ENCODE measurements at places on chromosomes 11 and 22.
A peak's percentile ranks its signal among the peaks of the same experiment; 100 is the strongest.

DNA sequence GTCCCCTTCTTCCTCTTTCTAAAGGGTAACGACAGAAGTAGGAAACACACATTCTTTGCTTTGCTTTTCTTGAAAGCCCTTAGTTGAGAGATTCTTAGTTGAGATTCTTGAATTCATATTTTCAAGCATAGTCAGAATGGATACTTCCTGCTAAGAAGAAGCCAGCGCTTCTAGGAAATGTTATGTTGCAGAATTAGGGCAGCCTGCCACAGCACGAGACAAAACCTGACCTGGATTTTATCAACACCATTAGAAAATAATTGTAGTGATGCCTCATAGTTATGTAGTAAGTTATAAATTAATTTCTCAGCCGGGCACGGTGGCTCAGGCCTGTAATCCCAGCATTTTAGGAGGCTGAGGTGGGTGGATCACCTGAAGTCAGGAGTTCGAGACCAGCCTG is 37.9 kb upstream of the NUP160 start:
- no peak for DNase-seq

DNA sequence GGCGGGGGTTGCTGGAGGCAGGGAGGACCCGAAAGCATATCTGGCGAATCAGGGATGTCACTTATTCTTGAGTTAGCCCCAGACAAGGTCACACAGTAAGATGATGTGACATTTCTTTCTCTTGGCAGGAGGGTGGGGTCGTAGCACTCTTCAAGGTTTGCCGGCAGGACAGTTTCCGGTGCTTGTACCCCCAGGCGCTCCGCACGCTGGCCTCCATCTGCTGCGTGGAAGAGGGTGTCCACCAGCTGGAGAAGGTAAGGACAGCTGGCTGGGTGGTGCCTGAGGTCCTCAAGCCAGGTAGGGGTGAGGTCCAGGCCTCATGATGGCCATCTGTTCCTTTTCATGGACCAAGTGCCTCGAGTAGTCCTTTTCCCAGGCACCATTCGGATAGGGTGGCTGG is 86.0 kb downstream of the INSC start:
- DNase-seq, result no peak

- no peak for DNase-seq
These were observed 77.8 kb downstream of the BBOX1 start for GRCh38 chr11:27118371-27118770.

- no peak for DNase-seq
These were observed 76.9 kb downstream of the MYO7A start for GRCh38 chr11:77204754-77205466.

DNA sequence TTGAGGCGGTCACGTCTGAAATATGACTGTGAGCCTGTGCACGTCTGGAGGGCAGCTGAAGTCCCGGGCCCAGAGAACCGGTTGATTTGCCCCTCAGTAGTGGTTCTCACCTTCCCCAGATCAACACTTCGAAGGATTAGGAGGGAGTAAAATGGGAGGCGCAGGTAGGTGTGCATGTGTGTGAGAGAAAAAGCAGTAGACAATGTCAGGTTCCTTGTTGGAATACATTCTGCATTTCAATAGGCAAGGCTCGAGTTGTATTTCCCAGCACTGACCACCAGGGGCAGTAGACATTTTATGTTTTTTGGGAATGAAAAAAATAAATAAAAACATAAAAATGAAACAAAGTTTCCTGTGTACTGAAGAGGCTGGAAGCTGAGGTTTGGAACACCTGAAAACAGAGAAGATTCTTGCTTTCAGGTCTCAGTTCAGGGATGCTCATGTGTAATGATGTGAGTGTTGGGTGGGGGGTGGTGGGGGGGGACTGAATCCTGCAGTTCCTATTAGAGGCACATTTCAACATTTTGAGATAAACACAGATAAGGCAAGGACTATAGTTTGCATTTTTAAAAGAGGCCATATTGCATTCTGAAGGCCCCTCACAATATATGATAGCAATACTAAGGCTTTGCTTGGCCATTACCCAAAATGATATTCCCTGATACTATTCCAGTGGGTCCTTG is 333.9 kb downstream of the CADM1 start:
- DNase-seq, result no peak

DNA sequence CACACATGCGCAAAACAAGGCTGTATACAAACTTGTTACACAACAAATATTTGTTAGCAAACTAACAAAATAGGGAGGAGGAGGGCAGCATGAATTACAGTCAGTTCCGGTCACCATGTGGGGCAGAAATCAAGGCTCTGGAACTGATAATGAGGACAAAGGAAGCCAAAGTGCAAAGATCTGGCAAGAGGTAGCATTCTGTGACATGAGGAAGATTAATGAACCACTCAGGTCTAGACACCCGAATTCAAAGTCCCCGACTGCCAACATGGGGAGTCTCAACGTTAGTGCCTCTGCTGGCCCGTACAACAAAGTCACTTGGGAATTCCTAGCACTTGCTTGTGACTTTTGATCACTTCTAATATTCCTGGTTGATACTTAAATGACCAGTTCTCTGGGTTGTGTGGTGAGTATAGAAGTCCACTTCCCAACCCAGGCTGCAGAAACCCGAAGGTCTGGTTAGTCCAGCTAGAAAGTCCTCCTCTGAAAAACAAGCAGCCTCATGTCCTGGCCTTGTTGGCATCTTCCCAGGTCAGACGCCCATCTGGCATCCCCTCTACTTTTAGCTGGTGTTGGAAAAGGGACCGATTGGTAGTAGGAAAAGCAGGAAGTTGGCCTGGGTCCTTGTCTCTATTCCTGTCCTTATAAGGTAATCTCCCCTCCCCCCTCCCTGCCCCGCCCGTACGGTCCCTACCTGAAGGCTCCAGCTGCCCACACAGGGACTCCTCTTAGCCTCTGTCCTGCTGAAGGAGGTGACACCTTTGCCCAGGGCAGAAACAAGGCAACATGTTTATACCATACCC is 1.6 kb downstream of the SUN2 start:
- peak; percentile 20 for DNase-seq

- DNase-seq, result no peak
These were observed 69.1 kb upstream of the PARVG start for GRCh38 chr22:44111562-44112155.

DNA sequence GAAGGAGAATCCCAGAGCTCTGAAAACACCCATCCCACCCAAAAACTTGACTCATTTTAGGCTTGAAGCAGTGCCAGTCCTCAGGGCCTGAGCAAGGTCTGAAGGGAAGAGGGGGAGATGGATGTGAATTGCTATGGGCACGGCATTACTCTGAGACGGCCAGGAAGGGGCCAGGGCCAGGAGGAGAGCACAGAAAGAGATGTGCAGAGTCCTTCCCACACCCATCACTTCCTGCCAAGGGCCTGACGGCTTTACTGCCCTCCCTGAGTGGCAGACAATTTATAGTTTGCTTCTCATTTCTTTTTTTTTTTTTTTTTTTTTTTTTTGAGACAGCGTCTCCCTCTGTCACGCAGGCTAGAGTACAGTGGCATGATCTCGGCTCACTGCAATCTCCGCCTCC is 22.5 kb downstream of the TAB1 start:
- DNase-seq, result no peak

DNA sequence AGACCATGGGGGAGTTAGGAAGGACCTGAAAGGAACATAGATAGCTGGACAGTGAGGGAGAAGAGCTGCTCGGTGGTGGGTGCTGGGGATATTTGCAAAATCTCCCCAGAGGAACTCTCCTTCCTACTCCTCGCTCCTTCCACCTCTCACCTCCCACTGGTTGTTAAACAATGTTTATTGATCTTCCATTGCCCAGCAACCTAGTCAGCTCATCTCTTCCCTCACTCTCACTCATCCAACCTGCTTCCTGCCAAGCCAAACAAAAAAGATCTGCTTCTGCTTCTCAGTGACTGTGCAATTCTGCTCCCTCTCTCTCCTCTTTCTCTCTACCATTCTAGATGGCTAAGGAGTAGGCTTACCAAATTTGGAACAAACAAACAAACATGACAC is 115.0 kb downstream of the SLC1A2 start:
- DNase-seq, result no peak

- DNase-seq, result no peak
These were observed 62.0 kb downstream of the TBC1D22A start for GRCh38 chr22:46824344-46824909.

DNA sequence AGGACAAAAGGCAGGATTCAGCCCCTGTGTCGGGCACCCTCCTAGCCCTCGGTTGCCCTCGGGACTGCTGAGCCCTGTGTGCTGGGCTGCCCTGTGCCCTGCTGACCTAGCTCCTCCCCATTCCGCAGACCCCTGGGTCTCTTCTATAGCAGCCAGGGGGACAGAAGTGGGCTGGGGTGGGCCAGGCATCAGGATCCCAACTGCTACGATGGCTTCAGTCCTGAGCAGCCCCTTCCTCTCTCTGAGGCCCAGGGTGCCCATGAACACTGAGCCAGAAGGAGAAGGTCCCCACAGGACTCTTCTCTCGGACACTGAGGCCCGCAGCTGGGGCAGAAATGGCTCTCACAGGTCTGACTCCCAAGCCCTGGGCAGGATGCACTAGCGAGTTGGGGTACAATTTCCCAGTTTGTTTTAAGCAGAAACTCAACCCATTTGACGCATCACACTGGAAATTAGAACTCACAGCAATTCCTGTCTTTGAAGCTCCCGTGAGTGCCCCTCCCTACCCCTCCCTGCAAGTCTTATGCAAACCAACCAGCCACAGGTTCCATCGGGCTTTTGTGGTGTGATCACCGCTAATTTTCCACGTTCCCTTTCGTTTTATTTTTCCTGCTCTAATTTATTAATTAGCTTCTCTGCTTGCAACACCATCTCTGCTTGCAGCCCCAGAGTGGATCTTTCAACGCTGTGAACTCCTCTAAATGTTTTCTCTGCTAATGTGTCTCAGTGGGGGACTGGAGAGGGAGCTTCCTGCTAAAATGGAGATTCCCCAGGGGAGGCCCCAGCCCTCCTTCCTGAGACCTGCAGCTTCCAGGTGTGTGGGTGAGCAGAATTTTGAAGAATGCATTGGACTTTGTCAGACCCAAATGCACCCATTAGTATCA is 56.7 kb downstream of the PHF21B start:
- no peak for DNase-seq

Data from esophagus squamous epithelium (tissue), 5 donors.